ENCODE measurements at places on chromosomes 1 and 21.

DNA sequence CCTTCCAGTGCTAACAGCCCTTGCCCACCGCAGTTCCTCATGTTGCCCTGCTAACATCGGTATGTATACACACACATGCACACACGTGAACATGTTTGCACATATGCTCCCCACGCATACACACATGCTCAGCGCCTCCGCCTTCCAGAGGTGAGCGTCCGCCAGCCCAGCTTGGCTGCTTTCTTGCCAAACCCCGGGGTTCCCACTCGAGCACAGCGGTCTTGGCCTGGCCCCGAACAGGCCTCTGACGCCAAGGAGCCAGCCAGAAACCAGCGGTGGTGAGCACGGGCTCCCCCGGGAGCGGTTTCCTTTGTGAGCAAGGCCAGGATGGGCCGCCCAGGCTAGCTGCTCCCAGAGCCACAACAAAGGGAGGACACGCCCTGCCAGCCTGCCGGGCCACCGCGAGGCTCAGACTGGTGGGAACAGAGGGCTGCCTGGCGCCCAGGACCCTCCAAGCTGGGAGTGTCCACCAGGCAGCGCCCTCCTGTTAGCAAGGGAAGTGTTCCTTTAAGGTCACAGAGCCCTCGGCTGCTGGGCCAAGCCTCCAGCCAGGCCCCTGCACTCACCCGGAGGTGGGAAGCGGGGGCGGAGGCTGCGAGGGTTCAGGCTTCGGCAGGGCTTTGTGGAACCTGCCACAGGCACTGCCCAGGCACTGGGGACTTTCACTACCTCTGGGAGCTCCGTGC, 65.4 kb downstream of the ALPL start:
- H3K4me1 ChIP-seq = peaks cover 9% of the 10 kb centered on the region
- peaks cover 47% of the 10 kb centered on the region for H3K27me3 ChIP-seq
- H3K27ac ChIP-seq = no peak overlapping the region
- no peak for DNase-seq

DNA sequence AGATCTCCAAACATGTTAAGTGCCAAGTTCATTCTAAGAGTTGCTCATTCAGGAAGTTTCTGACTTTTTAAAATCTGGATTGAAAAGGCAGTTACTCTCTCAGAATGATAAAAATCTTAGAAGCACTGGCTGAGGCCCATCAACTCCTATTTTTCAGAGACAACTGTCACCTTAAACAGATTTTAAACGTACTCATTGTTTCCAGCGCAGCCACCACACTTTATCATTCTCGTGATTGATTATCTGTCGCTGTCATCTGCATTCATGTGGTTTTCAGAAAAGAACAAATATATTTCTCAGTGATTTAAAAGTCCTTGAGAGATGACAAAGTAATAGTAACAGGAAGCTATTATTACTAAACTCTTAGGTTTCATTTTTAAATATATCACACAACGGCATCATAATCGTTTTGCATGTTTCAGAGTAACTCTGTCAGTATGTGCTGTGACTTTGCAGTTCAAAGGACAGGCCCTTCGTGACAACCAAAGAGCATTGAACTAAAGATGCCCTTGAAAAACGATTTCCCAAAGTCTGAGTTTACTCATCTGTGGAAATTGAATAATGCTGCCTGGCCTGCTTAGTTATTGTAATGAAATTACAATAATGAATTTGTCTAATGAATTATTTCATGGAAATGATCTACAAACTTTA, 14.9 kb upstream of the KCNK1 start:
- no peaks in the 10 kb centered on the region for H3K27me3 ChIP-seq
- no peaks in the 10 kb centered on the region for H3K36me3 ChIP-seq
- no peaks in the 10 kb centered on the region for H3K4me1 ChIP-seq
- no peak overlapping the region for H3K4me3 ChIP-seq
- no peak overlapping the region for H3K27ac ChIP-seq

GRCh38 chr1:158274797-158275196, 14.9 kb upstream of the CD1C start:
- no peaks in the 10 kb centered on the region for H3K27me3 ChIP-seq
- H3K36me3 ChIP-seq = no peaks in the 10 kb centered on the region
- no peaks in the 10 kb centered on the region for H3K4me1 ChIP-seq
- no peak for DNase-seq

DNA sequence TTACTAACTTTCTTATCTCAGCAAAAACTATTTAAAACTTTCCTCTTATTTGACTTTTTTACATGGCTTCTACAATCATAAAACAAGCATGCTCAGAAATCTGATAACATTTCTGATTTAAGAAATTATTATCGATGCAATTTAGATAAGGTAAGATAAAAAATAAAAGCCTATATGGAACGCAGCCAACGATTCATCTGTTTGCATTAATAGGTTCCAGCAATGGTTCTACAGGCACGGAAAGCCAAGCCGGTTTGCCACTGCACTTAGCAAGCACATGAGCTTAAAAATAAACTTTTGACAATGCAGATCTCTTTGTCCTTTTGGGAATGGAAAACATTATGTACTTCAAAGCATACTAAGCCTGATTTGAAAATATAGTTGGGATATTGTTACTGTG, 77.5 kb upstream of the KCNK2 start:
- no peak overlapping the region for H3K4me3 ChIP-seq
- no peak overlapping the region for H3K27ac ChIP-seq
- no peaks in the 10 kb centered on the region for H3K36me3 ChIP-seq
- DNase-seq = no peak

DNA sequence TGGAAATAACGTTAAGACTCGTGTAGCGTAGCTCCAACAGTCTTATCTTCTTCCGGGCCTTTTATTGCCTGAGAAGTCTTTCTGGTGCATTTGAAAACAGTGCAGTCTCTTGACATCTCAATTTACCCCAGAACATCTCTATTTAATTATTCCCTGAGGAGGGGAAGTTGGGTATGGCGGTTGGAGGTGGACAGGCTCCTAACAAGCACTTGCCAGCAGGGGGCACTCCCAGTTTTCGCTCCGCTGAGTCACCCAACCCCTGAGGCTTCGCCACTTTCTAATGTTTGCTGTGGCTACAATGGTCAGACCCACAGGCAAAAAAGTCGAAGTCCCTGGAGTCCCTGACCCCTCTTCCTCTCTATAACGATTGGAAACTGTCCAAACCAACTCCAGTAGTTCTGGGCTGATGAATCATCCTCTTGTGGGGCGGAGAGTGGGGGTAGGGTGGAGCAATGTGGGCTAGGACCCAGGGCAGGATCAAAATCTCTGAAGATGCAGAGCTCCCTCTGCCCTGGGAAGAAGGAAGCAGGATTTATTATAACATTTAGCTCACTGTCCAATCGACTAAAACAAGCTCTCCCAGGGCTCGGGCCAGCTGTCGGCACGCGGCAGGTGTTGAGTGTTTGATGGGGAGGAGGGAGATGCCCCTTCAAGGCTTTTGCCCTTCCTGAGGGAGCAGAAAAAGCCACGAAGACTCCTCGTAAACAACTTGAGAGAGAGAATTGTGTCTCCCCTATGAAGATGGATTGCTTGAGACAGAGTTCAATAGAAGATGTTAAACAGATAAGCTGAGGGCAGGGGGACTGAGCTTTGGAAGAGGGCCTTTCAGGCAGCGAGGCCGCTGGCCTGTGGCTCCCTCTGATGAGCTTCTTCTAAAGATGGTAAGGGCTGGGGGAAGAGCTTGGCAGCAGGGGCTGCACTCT, 85.7 kb downstream of the BRINP2 start:
- no peak overlapping the region for H3K27ac ChIP-seq
- peak overlapping the region; percentile 5 for H3K4me3 ChIP-seq
- no peaks in the 10 kb centered on the region for H3K36me3 ChIP-seq

DNA sequence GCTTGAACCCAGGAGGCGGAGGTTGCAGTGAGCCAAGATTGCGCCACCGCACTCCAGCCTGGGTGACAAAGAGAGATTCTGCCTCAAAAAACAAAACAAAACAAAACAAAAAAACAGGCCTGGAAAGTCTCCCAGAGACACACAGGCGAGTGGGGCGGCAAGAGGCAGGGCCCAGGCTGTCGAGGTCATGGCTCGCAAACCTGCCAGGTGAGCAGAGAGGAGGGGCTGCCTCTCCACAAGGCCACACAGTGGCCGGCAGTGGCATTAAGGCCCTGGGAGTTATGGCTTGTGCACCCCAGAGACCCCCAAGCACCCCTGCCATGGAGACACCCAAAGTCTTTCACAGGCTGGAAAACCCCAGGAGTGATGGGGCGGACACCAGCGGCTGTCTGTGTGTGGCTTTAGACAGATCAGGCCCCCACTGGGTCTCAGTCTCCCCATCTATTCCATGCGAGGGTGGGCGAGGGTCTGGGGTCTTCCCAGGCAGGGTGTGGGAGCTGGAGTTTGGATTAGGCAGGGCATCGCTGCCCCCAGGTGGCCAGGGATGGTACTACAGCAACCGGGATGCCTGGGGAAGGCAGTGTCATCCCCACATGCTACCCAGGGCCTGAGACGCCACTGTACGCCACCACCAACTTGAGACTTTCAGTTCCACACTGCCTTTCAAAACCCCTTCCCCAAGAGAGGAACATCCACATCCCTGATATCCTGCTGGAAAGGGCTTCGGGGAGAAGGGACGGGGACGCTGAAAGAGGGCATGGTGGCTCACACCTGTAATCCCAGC, 7.3 kb upstream of the CTRC start:
- no peaks in the 10 kb centered on the region for H3K4me1 ChIP-seq
- H3K36me3 ChIP-seq = peaks cover 42% of the 10 kb centered on the region
- H3K27me3 ChIP-seq = no peaks in the 10 kb centered on the region
- H3K27ac ChIP-seq = no peak overlapping the region
- peak; percentile 56 for DNase-seq
